Cortex of kidney (tissue), 1 donor: ENCODE measurements at places on chromosomes 2 and 18.

- no peak for DNase-seq
Measured at GRCh38 chr2:86309966-86310365, 27.5 kb downstream of the REEP1 start.

- no peak for DNase-seq
Measured at GRCh38 chr2:218876562-218877219, 4.0 kb upstream of the WNT10A start.

DNA sequence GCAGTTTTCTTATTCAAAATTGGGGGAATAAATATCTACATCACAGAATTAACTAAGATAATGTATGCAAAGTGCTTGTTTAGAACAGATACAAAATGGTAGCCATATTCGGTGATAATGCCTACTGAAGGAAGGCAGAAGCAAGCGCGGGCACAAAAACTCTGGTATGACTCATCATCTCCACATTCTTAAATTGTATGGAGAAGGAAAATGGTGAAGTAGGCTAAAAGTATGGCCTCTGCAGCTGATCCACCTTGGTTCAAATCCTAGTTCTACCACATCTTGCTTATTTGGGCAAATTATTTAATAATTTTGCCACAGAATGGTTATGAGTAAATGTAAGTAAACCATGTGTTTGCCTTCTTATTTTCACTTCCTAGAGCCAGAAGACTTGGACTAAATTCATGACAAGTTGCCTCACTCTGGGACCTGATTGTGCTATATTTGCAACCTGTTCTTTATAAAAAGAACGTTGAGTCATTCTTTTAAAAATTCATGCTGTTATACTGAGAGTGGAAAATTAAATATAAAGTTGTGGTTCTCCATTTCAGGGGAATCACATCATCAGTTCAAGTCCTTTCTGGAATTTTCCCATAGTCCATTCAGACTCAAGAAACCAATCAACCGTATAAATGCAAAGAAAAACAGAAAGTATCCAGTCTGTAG, 9.0 kb upstream of the CDK15 start:
- DNase-seq: no peak

GRCh38 chr2:27041752-27042151, 9.0 kb downstream of the TMEM214 start:
- no peak for DNase-seq

DNA sequence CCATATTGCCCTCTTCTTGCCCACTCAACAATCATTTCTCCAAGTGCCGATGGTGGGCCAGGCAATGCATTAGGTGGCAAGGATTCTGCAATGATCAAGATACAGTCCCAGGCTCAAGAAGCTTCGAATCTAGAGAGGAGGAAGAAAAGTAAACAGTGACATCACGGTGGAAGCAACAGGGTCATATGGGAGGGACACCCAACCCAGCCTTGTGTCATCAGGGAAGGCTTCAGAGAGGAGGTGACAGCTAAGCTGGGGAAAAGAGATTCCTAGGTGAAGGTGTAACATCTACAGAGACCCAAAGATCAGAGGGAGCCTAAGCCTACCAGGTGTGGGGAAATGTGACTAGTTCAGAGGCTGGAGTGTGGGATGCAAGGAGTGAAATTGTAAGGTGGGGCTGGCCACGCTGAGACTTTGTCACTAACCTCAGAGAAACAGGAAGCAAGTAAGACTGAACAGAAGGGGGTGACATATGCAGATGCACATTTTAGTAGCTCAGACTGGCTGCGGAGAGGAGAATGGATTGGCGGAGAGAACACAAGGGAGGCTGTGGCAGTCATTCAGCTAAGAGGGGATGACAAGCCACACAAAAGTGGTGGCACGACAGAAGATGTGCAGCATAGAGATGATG, 104.9 kb downstream of the ANKRD44 start:
- no peak for DNase-seq

- DNase-seq: no peak
Measured at GRCh38 chr18:8133888-8134287, 475.3 kb upstream of the RAB12 start.

DNA sequence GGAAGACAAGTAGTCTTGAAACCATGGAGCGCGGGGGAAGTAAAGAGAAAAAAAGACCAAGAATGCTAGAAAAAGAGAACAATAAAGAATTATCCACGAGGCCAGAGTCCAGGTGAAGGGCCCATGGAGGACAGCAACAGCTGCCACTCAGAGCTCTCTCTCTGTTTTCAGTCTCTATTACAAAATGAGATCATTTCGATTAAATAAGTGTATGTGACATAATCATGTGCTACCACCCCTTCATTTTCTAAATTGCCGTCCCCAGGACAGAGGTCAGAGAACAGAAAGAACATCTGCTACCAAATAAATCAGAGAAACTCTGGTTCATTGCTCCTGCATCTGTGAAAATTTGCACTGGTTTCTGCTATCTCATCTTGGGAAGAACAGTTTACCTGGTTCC, 838.7 kb downstream of the RNF144A start:
- DNase-seq: no peak

DNA sequence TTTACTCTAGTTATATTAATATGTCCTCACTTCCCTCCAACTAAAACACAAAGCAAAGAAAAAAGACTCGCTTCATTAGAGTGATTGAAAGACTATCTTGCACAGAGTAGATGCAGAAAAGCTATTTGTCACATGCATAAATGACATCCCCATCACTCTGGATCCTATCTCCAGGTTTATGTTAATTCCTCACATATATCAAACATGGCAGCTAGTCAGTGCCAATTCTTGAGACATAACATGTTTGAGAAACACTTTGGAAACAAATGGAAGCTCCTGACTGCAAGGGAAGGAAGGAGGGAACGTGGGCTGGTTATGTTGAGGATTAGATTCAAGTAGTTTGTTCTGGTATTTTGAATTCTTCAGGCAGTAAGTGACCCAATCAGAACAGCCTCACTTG, 89.8 kb upstream of the BCL2L11 start:
- DNase-seq: no peak

- no peak for DNase-seq
Measured at GRCh38 chr2:75379476-75380210, 180.3 kb upstream of the TACR1 start.
